ENCODE measurements at places on chromosomes 6 and 20.

DNA sequence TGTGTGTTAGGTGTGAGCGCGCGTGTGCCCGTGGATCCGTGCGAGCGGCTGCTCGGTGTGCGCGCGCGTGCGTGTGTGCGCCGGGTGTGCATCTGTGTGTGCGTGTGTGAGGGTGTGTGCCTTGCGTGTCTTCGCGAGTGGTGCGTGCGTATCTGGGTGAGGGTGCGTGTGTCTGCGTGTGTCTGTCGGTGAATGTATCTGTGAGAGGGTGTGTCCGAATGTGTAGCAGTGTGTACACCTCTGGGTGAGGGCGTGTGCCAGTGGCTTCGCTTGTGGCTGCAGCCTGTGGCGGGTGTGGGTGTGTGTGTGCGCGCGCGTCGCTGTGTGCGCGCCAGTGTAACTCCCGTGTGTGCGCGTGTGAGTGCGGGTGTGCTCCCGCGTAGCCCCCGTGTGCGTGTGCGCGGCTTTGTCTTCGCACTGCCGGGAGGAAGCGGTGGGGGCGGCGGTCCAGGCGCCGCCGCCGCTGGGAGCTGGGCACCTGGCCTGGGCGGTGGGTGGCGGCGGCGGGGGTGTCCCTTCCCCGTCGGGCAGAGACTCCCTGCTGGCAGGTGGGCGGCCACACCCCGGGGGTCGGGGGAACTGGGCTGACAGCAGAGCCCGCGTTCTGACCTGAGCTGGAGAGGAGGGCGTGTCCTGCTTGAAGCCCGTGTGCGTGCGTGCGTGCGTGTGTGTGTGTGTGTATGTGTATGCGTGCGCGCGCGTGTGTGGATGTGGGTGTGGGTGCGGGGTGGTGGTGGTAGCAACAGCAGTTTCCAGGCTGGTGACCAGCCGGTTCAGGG is 61.3 kb upstream of the EPB41L1 start:
- DNase-seq: no peak

DNA sequence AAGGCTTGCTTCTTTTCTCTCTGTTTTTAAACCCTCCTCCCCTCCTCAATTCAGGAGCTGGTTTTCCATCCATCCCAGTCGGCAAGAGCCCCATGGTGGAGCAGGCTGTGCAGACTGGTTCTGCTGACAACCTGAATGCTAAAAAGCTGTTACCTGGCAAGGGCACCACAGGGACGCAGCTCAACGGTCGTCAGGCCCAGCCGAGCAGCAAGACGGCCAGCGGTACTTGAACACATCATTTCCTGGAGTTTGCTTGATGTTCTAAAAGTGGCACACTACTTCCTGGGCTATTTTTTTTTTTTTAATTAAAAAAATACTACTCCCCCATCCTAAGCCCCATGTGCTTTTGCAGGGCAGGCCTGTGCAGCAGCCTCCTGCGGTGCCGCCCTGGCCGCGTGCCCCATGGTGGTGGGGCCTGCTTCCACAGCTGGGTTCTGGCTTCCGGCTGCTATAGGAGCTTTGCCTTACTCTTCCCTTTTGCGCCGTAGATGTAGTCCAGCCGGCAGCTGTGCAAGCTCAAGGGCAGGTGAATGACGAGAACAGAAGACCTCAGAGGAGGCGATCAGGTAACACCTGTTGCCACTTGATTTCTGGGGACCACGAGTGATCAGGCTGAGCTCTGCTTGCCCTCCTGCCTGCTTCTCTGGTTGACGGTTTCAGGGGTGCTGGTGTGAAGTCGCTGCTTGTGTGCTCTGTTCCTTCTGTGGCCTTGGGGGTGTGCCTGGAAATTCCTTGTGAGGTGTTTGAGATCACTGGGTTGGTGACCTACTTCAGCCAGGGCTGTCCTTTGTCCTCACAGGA is 7.7 kb downstream of the LSM14B start:
- no peak for DNase-seq

DNA sequence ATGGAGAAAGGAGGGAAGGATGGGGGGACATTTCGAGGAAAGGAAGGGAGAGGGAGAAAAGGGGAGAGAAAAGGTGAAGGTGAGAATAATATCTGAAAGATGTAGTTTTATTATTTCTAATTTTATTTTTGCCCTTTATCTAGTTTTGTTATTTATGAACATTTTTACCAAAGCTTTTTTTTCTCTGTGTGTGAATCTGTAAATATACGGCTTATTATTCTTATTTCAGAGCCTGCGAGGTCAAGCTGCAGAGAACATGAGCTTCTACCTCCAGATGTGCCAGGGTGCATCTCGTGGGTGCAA is 35.0 kb downstream of the HLA-A start:
- DNase-seq: no peak

GRCh38 chr6:41625442-41625841 is 12.8 kb upstream of the MDFI start:
- no peak for DNase-seq

DNA sequence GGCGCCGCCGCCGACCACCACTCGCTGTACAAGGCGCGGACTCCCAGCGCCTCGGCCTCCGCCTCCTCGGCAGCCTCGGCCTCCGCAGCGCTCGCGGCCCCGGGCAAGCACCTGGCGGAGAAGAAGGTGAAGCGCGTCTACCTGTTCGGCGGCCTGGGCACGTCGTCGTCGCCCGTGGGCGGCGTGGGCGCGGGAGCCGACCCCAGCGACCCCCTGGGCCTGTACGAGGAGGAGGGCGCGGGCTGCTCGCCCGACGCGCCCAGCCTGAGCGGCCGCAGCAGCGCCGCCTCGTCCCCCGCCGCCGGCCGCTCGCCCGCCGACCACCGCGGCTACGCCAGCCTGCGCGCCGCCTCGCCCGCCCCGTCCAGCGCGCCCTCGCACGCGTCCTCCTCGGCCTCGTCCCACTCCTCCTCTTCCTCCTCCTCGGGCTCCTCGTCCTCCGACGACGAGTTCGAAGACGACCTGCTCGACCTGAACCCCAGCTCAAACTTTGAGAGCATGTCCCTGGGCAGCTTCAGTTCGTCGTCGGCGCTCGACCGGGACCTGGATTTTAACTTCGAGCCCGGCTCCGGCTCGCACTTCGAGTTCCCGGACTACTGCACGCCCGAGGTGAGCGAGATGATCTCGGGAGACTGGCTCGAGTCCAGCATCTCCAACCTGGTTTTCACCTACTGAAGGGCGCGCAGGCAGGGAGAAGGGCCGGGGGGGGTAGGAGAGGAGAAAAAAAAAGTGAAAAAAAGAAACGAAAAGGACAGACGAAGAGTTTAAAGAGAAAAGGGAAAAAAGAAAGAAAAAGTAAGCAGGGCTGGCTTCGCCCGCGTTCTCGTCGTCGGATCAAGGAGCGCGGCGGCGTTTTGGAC is 2.0 kb downstream of the SOX4 start:
- no peak for DNase-seq

DNA sequence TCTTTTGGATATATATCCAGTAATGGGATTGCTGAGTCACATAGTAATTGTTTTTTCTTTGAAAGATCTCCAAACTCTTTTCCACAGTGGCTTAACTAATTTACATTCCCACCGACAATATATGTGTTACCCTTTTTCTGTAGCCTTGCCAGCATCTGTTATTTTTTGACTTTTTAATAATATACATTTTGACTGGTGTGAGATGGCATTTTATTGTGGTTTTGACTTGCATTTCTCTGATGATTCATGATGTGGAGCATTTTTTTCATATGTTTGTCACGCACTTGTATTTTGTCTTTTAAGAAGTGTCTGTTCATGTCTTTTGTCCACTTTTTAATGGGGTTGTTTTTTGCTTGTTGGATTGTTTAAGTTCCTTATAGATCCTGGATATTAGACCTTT is 58.9 kb upstream of the OPRM1 start:
- DNase-seq: no peak

GRCh38 chr20:21234324-21234723 is 68.8 kb upstream of the XRN2 start:
- DNase-seq: no peak

DNA sequence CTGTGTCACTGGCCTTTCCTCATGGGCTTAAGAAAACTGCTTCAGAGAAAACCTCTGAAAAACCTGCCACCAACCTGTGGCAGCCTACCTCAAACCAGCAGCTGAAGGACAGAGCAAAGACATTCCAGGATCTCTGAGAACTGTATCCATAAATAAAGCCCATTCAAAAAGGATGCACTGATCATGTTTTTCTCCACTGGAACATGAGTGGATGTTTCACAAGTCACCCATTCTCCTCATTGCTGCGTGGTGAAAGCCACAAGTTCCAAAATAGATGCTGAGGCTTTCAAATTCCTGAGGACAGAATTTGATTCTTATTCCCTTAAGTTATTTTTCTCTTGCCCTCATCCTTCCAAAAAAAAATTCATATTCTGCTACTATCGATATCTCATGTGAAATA is 280.6 kb downstream of the KHDC1L start:
- DNase-seq: no peak

- DNase-seq: no peak
These were observed 535.0 kb upstream of the ARID1B start for GRCh38 chr6:156242206-156242605.

- no peak for DNase-seq
These were observed 32.9 kb upstream of the TENT5A start for GRCh38 chr6:81785377-81785776.

- DNase-seq: no peak
These were observed 13.9 kb upstream of the SIRPA start for GRCh38 chr20:1881240-1881835.

- DNase-seq: no peak
These were observed 15.1 kb upstream of the SNRPB2 start for GRCh38 chr20:16714751-16715150.

DNA sequence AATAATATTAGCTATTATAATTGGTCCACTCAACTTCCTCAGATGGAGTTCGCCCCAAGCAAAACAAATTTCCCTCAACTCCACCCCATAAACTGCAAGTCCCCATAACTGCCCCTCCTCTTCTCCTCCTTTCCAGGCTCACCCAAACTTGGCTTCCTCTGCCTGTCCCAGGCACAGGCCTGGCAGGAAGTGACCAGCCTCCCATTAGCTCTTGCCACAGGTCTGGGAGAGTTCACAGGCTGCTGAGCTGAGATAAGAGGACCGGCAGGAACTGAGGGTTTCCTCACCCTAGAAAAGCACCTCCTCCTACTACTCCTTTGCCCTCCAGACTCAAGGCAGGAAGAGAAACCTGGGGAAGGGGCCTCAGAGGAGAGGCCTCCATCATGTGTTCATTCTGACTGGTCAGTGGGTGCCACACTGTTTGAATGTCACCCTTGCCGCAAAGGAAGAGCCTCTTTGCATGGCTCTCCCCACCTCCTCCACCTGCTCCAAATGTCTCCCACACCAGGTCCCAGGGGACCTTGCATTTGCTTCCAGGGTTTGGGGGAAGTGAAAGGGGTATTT is 24.5 kb upstream of the SMIM29 start:
- no peak for DNase-seq

GRCh38 chr6:25411316-25411950 is 132.3 kb downstream of the CARMIL1 start:
- no peak for DNase-seq

GRCh38 chr6:131807321-131807643 is 538 bp upstream of the ENPP1 start:
- DNase-seq: no peak

DNA sequence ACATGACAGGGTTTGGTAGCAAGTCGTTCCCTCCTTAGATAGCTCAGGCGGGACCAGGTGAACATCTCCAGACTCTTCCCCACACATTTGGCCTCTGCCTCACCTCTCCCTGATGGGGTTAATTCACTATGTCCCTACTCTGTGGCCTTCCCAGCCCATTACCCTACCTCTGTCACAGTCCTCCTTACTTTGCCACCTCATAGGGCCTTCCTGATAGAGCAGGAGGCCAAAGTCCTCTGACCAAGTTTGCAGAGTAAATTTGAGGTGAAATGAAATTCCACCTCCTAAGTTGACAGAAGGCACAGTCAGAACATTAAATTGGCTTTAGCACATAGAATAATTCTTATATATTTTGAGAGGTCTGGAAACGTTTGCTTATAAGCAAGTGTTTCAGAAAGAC is 53.1 kb upstream of the ARMC2 start:
- DNase-seq: no peak

GRCh38 chr6:22164236-22164635 is 132.6 kb downstream of the PRL start:
- no peak for DNase-seq

GRCh38 chr6:129673748-129674147 is 36.2 kb downstream of the ARHGAP18 start:
- DNase-seq: no peak

DNA sequence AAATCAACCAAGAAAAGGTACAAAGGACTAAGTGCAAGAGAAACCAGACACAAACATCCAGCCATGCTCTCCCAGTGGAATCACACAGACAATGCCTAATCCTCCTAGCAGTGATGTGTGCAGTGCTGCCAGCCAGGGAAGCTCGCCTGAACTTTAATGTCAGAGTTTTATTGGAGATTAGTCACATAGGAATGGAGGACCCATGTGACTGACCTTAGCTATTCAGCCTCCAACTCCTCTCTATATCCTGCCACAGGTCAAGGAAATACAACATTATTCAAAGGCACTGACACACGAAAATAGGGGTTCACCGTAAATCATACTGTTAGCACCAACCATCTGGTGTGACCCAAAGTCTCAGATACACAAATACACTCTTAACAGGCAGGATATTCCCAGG is 684.6 kb downstream of the DOK5 start:
- peak; percentile 69 for DNase-seq

GRCh38 chr6:126811321-126811720 is 307.1 kb upstream of the RSPO3 start:
- no peak for DNase-seq

- no peak for DNase-seq
These were observed 51.0 kb downstream of the KCNQ5 start for GRCh38 chr6:72672906-72673305.

- no peak for DNase-seq
These were observed 28.5 kb downstream of the SLC35D3 start for GRCh38 chr6:136950436-136951126.

DNA sequence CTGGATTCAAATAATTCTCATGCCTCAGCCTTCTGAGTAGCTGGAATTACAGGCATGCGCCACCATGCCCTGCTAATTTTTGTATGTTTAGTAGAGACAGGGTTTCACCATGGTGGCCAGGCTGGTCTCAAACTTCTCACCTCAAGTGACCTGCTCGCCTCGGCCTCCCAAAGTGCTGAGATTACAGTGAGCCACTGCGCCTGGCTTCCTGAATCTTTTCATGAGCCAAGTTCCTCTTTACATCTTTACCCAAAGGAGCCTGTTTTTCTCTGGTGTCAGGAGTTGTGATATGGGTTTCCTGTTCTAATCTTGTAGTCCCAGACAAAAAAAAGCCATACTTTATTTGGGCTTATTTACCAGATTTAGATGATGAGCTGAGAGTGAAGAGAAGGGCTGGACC is 34.4 kb downstream of the PCNA start:
- DNase-seq: no peak

GRCh38 chr20:60137657-60138245 is 179.5 kb downstream of the CDH26 start:
- DNase-seq: no peak

DNA sequence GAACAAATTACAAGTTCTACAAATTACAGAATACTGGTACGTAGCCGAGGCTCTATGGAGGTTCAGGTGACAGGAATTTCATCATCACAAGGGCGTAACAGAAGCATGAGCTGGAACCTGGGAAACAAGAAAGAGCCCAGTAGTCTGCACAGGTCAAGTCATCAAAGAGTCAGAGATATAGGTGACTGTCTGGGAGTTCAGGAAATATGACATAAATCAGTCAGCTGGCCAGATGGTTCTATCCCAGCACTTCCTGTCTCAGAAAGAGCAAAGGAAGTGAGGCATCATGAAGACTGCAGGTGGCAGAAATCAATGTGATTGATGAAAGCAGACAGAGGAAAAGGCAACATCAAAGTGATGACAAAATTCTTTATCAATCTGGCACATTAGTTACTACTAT is 23.3 kb downstream of the MYCT1 start:
- no peak for DNase-seq

- DNase-seq: no peak
These were observed 267.6 kb upstream of the PRDM1 start for GRCh38 chr6:105818505-105818904.

- no peak for DNase-seq
These were observed 15.7 kb downstream of the MTG2 start for GRCh38 chr20:62198496-62198895.
